ENCODE measurements at places on chromosomes 13 and 19. TPM values are rescaled to one million over a fixed set of nuclear protein-coding genes. Genes with fewer than 3 reads are reported as not detected.

- no peak for DNase-seq
These were observed 340.0 kb downstream of the SUCLA2 start for GRCh38 chr13:47661076-47661475.

GRCh38 chr13:41742917-41743552 is 217.9 kb downstream of the VWA8 start:
- DNase-seq = no peak

DNA sequence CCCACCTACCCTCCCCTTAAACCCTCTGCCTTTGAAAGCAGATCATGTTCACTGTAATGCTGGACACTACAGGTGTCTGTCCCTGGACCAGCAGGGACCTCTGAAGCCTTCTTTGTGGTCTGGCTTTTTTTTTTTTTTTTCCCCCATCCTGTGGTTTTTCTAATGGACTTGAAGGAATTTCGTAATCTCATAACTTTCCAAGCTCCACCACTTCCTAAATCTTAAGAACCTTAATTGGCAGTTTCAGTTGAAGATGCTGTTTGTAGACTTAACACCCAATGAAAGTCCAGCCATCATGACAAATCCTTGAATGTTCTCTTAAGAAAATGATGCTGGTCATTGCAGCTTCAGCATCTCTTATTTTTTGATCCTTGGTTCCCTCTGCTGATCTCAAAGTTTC is 45.0 kb upstream of the LRCH1 start:
- no peak for DNase-seq

GRCh38 chr19:42427313-42427712 is at the start of gene LIPE:
LIPE (minus strand) TSS chr19:42427388; CDS start chr19:42427149, 239 bp downstream.
- peak; percentile 22 for DNase-seq

Gene KLC3
- total RNA-seq = not detected

DNA sequence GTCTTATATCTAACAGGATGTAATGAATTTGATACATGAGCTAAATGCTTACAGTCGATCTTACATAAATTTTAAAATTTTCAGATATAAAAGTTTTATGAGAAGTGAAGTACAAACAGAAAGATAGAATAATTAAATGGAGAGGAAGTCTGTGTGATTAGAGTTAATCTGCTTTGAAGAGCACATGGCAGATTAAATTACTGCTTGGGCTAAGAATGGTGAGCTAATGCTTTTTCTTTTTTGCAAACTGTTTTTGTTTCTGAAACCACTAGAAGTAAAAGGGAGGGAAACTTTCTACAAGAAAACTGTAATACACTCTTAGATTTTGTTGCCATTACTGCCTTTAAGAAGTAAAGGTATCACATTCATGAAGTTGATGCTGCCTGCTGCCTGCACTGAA is 96.3 kb upstream of the SPRY2 start:
- no peak for DNase-seq

DNA sequence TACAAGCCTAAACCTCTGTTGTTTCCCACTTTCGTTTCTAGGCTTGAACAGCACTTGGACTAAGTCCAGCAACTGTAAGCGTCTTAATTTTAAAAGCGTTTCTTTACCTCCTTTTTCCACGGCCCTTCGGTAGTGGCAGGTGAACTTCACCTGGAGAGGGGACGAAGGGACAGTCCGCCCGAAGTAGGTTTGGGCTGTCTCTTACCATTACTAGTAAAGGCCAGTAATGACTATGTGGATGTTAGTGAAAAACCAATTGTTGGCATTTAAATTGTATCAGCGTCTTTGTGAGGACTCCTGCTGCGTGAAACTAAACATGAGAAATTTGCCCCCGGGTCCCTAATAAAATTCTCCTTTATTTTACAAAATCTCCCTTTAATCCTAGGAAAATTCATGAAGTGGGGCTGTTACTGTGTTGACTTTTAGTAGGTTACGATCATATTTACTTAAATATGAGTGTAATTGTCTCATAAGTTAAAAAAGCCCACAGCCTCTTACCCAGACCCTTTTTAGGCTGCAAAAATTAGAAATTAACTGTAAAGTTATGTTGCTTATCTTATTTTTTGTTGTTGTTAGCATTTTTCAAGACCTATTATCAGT is 983 bp downstream of the ITM2B start:
- DNase-seq = no peak

Gene SMIM17
- total RNA-seq = 0.32 TPM

GRCh38 chr19:50417111-50418081 is 1.3 kb upstream of the SPIB start:
- DNase-seq = peak; percentile 76

- DNase-seq = no peak
These were observed 403.0 kb downstream of the LMO7 start for GRCh38 chr13:76038920-76039716.

DNA sequence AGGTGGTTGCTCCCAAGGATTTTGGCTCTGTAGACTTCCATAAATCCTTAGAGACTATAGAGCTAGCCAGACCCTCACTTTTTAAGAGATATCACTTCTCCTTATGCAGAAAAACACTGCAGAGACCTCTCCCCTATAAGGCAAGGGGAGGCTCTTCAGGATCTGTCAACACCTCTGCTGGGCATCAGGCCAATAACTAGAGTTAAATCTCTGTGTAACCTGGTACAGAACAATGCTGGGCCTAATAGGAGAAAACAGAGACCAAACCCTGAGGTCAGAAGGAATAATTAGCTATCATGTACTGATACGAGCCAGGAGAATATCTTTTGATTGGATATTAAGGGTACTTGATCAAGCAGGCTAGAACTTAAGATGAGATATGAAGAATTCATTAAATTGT is 358.5 kb downstream of the TBC1D4 start:
- DNase-seq = peak; percentile 5

DNA sequence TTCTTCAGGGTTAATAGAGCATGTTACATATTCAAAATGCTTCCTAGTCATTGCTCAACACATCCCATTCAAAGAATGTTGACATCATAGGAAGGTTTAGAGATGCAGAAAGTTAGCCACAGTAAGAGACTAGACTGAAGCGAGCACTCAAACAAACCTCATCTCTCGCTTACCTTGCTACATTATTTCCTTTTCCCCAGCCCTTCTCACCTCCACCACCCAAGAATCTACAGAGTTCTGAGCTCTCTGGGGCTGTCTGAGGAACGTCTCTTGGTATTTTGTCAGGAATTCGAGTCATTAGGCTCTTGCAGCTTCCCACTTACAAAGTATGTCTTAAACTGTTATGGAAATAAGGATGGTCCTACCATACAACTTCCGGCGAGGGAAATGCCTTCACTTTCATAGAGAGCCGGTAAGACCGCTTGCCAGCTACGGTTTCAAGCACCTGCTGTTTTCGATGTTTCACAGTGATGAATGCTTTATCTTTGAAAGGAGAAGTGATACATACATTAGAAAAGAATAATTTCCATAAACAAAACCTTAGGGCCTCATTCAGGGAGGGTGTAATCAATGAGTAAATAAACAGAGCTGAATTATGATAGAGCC is 65.1 kb downstream of the FLT1 start:
- DNase-seq = no peak

GRCh38 chr19:42352301-42353259 is 27.1 kb downstream of the MEGF8 start:
- peak; percentile 87 for DNase-seq

- DNase-seq = peak; percentile 29
These were observed 53.3 kb downstream of the NHLRC3 start for GRCh38 chr13:39091586-39091985.

Measured in Karpas-422 (cell line).